Activated gamma-delta T cell treated with anti-CD3 and anti-CD28 coated beads, Interleukin-2, amount 50 U/mL, for 16 hours (primary cell): ENCODE measurements at places on chromosomes 2 and 18.

DNA sequence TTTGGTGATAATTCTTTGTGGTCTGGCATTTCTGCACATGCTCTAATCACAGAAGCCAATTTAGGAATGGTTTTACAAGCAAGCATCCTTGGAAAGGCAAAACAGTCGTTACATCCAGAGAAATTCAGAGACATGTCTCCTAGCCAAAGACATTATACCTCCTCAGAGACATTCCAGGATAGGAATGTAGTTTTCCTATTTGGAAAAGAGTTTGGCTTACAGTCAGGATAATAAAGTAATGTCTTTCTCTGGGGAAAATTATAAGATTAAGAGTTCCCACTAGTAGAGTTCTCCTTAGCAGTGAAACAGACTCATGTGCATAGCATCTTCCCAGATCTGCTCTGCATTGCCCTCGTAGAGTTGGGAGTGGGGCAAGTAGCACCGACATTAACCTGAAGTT, 753.6 kb upstream of the TMEFF2 start:
- DNase-seq = no peak

GRCh38 chr2:8412586-8412985, 269.3 kb upstream of the ID2 start:
- DNase-seq = no peak

DNA sequence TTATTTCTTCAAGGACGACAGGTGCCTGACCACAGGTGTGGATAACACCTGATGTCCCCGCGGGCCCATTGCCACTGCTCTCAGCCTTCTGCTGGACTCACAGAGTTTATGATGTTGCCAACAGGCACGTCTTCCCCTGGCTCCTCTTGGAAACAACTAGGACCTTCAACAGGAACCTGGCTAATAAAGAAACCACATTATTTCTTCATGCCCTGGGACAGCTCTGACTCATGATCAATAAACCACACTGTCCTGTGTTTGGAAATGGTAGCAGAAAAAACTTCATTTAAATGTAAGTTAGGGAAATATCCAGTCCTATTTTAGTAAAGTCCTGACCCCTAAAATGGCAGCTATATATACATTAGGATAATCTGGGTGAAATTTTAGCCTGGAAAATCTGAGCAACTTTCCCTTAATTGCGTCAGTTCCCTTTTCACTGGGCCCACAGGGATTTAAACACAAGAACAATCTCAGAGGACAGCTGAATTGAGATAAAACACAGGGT, 158.9 kb downstream of the VAPA start:
- DNase-seq = no peak

DNA sequence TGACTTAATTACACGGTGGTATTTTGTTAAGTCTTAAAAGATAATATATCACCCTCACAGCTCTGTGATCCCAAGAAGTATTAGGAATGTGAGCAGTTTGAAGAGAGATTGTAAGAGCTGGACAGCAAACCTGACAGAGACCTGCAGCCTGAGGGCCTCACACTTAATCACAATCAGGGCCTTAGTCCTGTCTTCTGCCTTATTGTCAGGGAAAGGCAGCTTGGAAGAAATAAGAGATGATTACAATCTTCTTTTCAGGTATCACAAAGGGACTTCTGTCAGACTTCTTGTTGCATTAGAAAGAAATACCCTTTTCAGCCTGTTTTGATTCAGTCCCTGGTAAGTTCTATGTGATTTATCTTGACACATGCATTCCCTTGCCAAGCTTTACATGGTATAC, 1433.8 kb upstream of the SLC39A10 start:
- no peak for DNase-seq

DNA sequence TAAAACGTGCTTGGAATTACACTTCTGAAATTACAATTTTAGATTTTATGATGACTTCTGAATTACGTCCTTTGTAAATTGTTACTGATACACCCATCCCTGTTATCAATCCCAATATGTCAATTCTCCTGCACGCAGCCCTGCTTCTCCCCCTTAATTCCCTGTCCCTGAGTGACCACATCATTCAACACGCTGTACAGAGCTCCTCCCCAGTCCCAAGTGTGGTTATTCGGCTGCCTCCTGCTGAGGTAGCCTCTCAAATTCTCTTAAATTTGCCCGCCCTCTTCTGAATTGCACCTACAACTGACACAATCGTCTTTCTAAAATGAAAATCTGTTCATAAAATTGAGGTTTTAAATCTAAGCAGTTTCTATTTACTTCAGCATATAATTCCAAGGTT, 10.1 kb downstream of the SERPINB8 start:
- no peak for DNase-seq

- DNase-seq = no peak
These were observed 36.6 kb downstream of the UBE2F start for GRCh38 chr2:238003234-238004031.

GRCh38 chr2:60544062-60544461, 9.4 kb downstream of the BCL11A start:
- DNase-seq = no peak

GRCh38 chr2:15494877-15495276, 66.3 kb downstream of the NBAS start:
- no peak for DNase-seq

DNA sequence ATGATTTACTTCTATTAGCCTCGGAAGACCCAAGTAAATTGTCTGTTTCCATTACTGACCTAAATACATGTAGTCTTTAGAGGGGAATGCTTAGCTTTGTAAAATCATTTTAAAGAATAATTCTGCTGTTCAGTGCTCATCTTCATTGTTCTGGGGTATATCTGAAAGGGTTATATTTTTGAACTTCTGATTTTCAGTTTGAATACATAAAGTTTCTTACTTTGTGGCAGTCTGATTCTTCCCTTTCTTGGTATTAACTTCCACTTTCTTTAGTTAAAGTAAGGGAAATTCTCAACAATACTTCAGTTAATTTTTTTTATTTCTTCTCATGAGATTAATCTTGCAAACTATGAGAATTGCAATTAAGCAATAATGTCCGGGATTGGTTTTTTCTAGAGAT, 148.4 kb downstream of the DOCK10 start:
- no peak for DNase-seq

- DNase-seq = no peak
These were observed 2.4 kb downstream of the TGOLN2 start for GRCh38 chr2:85325466-85325811.

GRCh38 chr18:27142891-27143290, 42.2 kb downstream of the CHST9 start:
- DNase-seq = no peak

DNA sequence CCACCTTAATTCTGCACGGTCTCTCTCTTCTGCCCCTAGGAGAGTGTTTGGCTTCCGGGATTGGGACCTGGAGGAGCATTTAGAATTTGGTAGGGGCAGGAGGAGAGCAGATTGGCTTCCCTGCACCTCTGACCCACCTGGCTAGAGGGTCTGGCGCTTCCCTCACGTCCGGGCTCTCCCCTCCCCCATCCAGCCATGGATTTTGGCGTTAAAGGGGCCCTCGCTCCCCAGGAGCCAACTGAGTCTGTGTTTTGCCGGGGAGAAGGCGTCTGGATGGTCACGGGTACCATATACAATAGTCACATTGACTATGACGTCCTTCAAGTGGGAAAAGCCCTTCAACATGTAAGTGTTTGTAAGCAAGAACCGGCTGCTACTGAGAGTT, 6.6 kb downstream of the HOXD3 start:
- DNase-seq = no peak

DNA sequence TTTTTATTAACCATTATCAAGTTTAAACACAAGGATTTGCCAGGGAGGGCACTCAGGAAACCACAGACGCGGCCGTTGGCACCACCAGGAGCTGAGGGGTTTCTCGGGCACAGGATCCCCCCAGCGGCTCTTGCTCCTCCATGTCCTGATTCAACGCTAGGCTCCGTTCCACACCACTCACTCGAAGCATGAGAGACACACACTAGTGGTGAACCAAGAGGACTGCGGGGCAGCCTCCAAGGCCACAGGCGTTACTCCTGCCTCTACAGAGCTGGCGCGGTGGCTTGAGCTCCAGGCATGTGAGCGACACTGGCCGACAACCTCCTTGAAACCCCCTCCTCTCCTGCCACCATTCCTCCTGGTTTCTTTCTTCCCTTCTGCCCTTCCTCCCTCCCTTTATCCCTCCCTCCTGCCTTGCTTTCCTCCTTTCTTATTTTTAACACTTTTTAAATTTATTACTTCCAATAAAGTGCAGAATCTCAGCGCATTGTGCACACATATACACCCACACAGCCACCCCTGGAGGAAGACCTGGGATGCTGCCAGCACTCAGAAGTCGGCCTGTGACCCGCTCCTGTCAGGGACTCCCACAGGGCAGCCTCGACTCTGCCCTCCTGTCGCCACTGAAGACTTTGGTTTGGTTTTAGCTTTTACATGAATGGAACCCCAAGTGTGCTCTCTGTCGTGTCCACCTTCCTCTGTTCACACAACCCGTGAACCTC, 21.7 kb downstream of the COX7A2L start:
- no peak for DNase-seq

DNA sequence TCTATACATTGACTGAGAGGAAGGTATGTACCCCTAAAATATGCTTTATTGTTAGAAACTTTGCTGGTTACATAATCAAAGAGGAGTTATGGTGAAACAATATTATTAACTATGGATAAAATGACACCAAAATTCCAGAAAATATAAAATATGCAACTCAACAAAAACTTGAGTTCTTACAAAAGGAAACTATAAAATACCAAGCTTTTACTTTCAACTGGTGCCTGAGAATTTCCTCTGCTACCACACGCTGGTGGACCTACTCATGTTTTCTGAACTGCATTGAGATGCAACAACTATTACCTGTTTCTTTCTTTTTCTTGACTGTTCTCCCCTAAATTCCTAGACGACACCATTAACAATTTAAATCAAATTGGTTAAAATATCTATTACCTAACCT, 8.2 kb upstream of the NFE2L2 start:
- no peak for DNase-seq

- DNase-seq = no peak
These were observed 72.7 kb downstream of the MARCHF4 start for GRCh38 chr2:216299588-216299987.

DNA sequence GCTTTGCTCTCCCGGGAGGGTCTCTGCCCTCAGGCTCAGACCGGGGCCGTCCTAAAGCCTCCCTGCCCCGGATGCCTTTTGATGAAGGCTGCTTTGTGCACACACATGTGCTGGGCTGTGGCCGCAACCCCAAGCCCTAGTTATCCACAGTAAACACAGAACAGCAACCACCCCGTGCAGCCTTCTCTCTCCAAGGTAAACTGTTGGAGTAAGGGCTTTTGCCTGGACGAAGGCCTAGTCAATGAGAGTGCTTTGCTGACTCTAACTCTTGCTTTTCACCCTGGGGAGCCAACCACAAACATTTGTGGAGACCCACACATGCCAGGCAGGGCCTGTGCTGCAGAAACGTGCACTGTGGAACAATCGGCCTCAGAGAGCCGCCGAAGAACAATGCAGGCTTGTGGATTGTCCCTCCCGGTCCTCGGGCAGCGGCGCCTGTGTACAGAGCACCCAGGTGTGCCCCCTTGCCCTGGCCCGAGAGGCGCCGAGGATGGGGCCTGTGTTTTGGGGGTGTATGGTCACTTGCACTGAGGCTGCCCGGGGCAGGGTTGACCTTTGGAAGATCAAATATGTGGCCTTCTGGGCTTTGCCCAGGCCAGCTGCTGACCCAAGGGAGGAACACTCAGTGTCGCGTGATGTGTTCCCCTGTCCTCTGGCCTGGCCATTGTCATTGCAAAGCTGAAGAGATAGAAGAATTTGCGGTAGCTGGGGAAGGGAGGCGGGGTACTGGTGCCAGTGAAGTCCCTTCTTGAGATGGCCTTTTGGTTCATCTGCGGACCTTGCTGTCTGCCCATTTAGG, 37.0 kb downstream of the CTIF start:
- no peak for DNase-seq

- no peak for DNase-seq
These were observed 37.9 kb downstream of the SLC38A11 start for GRCh38 chr2:164917296-164917903.

- no peak for DNase-seq
These were observed 47.2 kb downstream of the C1QL2 start for GRCh38 chr2:119111115-119111975.

DNA sequence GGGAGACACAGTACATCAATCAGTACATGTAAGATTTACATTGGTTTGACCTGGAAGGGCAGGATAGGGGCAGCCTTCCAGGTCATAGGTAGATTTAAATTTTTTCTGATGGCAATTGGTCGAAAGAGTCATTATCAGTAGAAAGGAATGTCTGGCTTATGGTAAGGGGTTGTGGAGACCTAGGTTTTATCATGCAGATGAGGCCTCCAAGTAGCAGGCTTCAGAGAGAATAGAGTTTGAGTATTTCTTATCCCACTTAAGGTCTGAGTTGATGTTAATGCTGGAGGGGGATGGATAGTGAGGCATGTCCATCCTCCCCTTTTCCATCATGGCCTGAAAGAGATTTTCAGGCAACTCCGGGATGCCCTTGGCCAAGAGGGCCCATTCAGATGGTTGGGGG, 60.7 kb downstream of the SPTBN1 start:
- no peak for DNase-seq

GRCh38 chr18:35369126-35369525, 8.0 kb downstream of the ZNF396 start:
- DNase-seq = no peak

DNA sequence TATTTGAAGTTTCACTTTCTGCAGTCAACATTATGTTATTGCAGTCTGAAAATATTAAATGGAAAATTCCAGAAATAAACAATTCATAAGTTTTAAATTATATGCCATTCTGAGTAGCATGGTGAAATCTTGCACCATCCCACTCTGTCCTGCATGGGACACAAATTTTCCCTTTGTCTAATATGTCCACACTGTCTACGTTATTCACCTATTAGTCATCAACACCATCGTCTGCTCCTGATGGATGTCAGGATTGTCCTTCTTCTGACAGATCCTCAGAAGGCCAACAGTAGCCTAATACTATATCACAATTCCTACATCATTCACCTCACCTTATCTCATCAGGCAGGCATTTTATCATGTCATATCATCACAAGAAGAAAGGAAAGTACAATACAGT, 163.1 kb downstream of the TXNL1 start:
- no peak for DNase-seq
